Panc1 (cell line): ENCODE measurements at places on chromosomes 3 and 15. TPM values are rescaled to one million over a fixed set of nuclear protein-coding genes. Genes with fewer than 3 reads are reported as not detected.

DNA sequence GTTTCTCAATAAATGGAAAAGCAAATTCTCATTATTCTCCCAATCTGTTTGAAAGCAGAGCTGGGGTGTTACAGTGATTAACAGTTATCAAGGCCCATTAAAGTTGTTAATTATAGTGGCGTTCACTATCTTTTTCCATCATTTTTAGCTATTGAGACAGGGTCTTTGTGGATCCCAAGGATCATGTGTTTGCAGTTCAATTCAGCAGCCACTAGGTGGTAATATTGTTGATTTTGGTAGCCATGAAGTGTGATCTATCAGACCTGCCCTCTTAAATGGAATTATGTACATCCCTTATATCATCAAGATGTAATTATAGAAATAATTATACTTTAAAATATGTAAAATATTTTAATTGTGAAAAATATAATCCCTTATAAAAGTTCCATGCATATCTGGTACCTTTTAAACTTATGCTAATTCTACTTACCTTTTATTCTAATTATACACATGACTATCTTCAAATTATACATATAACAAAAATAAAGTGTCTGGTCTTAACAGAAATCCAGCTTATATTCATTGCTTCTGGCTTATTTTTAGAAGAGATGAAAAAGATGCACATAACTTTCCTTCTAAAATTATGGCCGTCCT lies 126.4 kb downstream of the GREM1 start:
- H3K4me1 ChIP-seq: no peaks in the 10 kb centered on the region
- no peak overlapping the region for H3K4me3 ChIP-seq
- no peak for DNase-seq

DNA sequence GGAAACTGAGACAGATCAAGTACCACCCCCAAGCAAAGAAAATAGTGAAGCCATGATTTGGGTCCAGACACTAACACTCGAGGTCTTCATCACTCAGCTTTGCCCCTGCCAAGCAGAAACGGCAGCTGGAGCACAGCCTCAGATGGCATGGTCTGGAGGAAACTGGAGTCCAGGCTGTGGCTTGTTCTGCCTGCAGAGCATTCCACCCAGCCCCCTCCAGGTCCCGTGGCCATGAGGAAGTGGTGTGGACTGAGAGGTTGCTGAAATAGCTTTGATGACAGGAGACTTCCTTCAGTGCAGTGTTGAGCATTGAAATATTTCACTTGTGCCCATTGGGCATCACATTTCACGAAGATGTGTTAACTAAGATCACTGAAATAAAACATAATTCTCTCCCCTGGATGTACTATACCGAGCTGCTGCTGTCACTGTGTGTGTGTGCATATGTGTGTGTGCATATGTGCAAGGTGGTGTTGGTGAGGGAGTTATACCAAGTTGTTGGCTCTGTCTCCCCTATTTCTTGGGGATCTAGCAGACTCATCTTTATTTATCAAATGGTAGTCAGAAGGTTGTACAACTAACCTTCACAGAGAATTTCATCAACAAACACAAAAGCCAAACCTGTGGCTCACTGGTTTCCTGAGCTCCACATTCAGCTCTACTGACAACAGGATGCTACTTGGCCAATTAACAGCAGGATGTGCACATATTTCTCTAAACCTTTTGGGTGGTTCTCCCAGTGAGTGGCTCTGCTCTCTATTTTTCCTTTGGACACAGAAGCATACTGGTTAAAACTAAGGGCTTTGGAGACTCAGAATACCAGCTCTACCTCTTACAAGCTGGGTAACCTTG lies 660.1 kb upstream of the CFAP20DC start:
- no peaks in the 10 kb centered on the region for H3K27me3 ChIP-seq
- H3K4me1 ChIP-seq: no peaks in the 10 kb centered on the region
- no peak overlapping the region for H3K4me3 ChIP-seq
- H3K27ac ChIP-seq: no peak overlapping the region
- no peak for DNase-seq

- peaks cover 24% of the 10 kb centered on the region for H3K4me1 ChIP-seq
- H3K27me3 ChIP-seq: no peaks in the 10 kb centered on the region
- H3K27ac ChIP-seq: peak overlapping the region; percentile 66
- DNase-seq: no peak
- peak overlapping the region; percentile 38 for H3K4me3 ChIP-seq
Observed at GRCh38 chr15:64895285-64896065, 16.2 kb upstream of the ANKDD1A start.

DNA sequence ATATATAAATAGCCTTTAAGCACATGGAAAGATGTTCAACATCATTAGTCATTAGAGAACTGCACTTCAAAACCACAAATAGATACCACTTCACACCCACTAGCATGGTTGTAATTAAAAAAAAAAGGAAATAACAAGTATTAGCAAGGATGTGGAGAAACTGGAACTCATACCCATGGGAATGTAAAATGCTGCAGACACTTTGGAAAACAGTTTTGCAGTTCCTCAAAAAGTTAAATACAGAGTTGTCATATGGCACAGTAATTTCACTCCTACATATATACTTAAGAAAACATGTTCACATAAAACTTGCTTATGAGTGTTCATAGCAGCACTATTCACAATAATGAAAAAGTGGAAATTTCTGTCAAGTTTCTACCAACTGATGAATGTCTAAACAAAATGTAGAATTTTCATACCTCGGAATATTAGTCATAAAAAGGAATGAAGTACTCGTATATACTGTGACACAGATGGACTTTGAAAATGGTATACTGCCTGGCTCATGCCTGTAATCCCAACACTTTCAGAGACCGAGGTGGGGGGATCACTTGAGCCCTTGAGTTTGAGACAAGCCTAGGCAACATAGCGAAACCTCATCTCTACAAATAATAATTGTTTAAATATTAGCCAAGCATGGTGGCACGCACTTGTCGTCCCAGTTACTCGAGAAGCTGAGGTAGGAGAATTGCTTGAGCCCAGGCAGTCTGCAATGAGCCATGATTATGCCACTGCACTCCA lies 28.1 kb downstream of the BCL2A1 start:
- DNase-seq: no peak
- no peaks in the 10 kb centered on the region for H3K36me3 ChIP-seq
- H3K27me3 ChIP-seq: no peaks in the 10 kb centered on the region
- H3K4me1 ChIP-seq: no peaks in the 10 kb centered on the region
- H3K4me3 ChIP-seq: no peak overlapping the region

- no peaks in the 10 kb centered on the region for H3K4me1 ChIP-seq
- no peak for DNase-seq
- peaks cover 17% of the 10 kb centered on the region for H3K27me3 ChIP-seq
- no peak overlapping the region for H3K27ac ChIP-seq
Observed at GRCh38 chr15:88693191-88693590, 54.4 kb downstream of the ISG20 start.

DNA sequence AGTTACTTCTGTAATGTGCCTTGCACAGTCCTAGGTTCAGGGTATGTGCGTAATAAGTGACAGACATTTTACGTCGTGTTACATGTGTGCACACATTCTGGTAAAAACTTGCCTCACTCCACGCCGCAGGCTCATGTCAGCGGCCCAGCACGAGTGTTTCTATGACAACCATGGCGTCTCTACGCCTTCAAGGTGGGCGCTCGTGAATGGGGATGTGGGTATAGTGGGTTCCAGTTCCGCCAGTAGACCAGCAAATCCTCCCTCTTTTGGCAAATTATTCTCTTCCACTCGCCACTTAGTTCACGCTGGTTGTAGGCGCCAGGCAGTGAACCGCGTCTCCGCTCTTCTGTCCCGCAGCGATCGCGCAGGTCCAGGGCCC lies 40.3 kb downstream of the CHST14 start:
- DNase-seq: no peak
- peak overlapping the region; percentile 61 for H3K4me3 ChIP-seq
- H3K4me1 ChIP-seq: peaks cover 19% of the 10 kb centered on the region
- peak overlapping the region; percentile 71 for H3K27ac ChIP-seq
- H3K36me3 ChIP-seq: no peaks in the 10 kb centered on the region

DNA sequence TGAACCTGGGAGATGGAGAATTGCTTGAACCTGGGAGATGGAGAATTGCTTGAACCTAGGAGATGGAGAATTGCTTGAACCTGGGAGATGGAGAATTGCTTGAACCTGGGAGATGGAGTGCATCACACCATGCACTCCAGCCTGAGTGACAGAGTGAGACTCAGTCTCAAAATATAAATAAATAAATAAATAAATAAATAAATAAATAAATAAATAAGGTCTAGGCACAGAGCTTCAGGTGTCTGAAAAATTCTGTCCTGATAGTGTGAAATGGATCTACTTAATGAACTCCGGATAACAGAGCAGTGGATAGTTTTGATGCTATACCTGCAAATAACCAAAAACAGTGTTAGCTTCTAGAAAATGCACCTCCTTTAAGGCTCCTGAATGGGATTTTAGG lies 24.3 kb upstream of the NUDT16 start:
- no peaks in the 10 kb centered on the region for H3K4me1 ChIP-seq
- no peak for DNase-seq
- no peak overlapping the region for H3K4me3 ChIP-seq
- H3K27ac ChIP-seq: no peak overlapping the region
- no peaks in the 10 kb centered on the region for H3K27me3 ChIP-seq

DNA sequence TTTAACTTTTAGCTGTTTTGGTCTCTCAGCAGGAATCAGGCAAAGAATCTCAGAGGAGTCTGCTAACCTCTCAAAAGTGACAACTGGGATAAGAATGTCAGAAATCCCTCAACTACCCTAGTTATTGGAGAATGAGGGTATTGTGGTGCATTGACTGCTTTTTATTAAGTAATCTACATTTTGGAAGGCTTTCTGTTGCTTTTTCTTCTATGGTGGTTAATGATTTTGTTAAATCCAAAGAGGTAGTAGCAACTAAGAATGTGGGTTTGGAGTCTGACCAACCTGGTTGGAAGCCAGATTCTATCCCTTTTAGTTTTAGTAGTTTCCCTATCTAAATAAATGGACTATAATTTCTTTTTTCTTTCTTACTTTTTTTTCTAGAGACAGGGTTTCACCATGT lies 94.7 kb upstream of the RNF7 start:
- H3K27me3 ChIP-seq: no peaks in the 10 kb centered on the region
- H3K27ac ChIP-seq: no peak overlapping the region
- no peaks in the 10 kb centered on the region for H3K36me3 ChIP-seq
- no peak overlapping the region for H3K4me3 ChIP-seq
- H3K4me1 ChIP-seq: no peaks in the 10 kb centered on the region
- no peak for DNase-seq

- H3K4me3 ChIP-seq: no peak overlapping the region
- no peaks in the 10 kb centered on the region for H3K4me1 ChIP-seq
- no peak for DNase-seq
- no peaks in the 10 kb centered on the region for H3K27me3 ChIP-seq
Observed at GRCh38 chr3:154658000-154658399, 228.0 kb upstream of the GPR149 start.

GRCh38 chr3:19945969-19946831 lies 697 bp upstream of the RAB5A start:
- H3K27me3 ChIP-seq: no peaks in the 10 kb centered on the region
- peaks cover 7% of the 10 kb centered on the region for H3K36me3 ChIP-seq
- H3K4me3 ChIP-seq: peak overlapping the region; percentile 97
- peaks cover 8% of the 10 kb centered on the region for H3K4me1 ChIP-seq
- peak overlapping the region; percentile 96 for H3K27ac ChIP-seq

DNA sequence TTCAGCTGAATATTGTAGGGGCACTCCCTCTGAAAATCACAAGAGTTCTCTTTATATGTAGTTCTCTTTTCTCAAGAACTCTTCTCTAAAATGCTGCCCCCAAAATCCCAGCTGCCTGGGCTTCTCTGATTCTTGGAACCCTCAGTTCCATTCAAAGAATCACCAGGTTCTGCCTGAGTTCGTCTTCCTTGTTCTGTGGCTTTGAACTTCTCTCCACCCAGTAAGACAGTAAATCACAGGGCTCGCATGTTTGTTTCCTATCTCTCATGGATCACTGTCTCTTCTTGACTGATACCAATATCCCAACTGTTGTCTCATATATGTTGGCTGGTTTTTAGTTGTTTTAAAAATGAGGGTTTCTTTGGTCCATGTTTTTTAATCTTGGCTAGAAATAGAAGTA lies 359.5 kb upstream of the CBLB start:
- no peak overlapping the region for H3K27ac ChIP-seq
- H3K4me3 ChIP-seq: no peak overlapping the region
- H3K27me3 ChIP-seq: no peaks in the 10 kb centered on the region
- no peaks in the 10 kb centered on the region for H3K4me1 ChIP-seq
- no peak for DNase-seq
- H3K36me3 ChIP-seq: no peaks in the 10 kb centered on the region

FMN1 gene
- 3.9 TPM for total RNA-seq
